Cortex of kidney (tissue), 1 donor: ENCODE measurements at places on chromosomes 3 and 15.

- no peak for DNase-seq
Measured at GRCh38 chr3:171661484-171661883, 148.8 kb downstream of the PLD1 start.

- no peak for DNase-seq
Measured at GRCh38 chr3:175270866-175271265, 411.7 kb downstream of the NAALADL2 start.

GRCh38 chr3:149415484-149415883 is 38.0 kb upstream of the TM4SF1 start:
- DNase-seq, result no peak

DNA sequence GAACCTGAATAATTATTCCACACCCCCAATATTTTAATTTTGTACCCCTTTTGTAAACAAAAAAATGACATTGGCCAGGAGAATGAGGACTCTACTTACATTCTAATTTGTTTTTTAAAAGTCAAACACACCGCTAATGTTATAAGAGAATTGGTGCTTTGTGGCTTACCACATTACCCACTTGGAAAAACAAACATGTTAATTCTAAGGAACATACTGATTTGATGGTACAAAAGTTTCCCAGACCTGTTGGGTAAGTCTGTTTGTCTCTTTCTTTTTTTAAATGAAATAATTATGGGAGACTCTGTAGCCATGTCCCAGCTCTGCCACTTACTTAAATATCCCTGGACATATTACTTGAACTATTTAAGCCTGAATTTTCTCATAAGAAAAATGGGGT is 352.5 kb upstream of the C2CD4B start:
- no peak for DNase-seq

GRCh38 chr3:122975163-122975923 is 52.2 kb downstream of the SEMA5B start:
- no peak for DNase-seq

- DNase-seq, result no peak
Measured at GRCh38 chr15:43702174-43702573, 8.5 kb downstream of the CKMT1A start.

DNA sequence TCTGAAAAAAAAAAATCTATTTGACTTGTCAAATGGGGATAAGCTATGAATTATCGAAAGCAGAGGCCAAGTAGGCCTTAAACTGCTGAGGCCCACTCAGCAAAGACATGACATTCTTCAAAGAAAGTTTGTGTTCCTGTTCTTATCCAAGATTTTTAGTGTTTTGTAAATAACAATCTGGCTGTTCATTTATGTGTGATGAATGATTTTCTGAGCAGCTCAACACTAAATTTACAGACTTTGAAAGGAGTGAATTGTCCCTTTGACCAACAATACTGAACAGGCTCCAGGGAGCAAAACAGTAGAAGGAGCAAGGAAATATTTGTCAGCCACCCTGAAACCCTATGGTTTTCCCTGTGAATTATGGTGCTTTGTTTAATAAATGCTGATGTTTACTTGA is 512.6 kb upstream of the NAALADL2 start:
- no peak for DNase-seq

DNA sequence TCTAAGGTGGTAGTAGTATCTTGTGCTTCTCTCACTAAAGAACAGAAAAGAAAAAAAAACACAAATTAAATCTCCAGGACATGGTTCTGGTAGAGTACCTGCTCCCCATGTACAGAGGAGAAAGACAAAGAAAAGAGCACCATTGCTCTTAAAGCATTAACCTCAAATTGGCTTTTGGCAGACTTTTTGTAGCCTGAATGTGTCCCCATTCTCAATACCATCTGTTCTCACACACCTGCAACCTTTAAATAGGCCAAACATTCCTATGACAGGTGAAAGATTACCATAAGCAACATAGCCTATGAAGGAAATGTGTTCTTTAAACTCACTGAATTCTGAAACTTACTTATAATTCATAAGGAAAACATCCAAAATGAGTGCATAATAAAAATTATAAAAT is 68.0 kb downstream of the TIPARP start:
- no peak for DNase-seq

DNA sequence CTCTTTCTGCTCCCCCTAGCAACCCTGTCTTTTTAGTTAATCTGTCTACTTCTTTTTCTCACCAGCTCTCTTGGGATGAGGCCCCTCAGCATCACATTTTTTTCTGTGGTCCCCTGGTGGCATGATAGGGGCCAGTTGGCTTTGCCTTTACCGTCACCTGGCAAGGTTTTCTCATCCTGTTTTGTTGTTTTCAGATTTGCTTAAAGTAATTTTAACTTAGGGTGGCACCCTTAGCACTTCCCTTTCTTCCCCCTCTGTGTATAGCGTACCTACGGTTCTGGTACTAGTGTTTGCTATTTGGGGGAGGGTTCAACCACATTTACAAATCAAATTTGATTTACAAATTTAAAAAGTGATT is 35.6 kb downstream of the PDCD6IP start:
- DNase-seq, result no peak

- no peak for DNase-seq
Measured at GRCh38 chr15:57356636-57357035, 19.7 kb upstream of the CGNL1 start.

GRCh38 chr15:26806151-26806550 is 33.3 kb upstream of the GABRB3 start:
- no peak for DNase-seq

DNA sequence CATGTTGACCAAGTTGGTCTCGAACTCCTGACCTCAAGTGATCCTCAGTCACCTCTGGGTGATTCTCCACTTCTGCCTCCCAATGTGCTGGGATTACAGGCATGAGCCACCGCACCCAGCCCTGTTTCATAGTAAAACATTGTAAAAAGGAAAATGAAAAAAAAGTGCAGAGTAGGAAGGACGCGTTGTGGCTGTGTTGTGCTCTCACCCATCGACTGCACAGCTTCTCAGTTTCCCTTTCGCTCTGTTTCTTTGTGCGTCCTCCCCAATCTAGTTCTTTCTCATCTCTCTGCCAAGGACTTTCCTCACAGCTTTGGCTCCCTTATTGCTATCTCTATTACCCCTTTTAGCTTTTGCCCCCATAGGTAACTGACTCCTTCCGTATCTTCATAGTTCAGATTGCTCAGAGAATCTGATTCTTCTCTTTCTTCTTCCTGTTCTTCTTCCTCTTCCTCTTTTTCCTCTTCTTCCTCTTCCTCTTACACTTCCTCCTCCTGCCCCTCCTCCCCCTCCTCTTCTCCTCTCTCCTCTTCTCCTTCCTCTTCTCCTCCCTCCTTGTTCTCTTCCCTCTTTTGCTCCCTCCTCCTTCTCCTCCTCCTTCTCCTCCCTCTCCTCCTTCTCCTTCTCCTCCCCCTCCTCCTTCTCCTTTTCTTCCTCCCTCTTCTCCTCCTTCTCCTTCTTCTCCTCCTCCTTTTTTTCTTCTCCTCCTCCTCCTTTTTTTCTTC is 81.1 kb upstream of the VGLL4 start:
- DNase-seq, result no peak

- no peak for DNase-seq
Measured at GRCh38 chr3:99945328-99945995, 127.8 kb downstream of the CMSS1 start.

DNA sequence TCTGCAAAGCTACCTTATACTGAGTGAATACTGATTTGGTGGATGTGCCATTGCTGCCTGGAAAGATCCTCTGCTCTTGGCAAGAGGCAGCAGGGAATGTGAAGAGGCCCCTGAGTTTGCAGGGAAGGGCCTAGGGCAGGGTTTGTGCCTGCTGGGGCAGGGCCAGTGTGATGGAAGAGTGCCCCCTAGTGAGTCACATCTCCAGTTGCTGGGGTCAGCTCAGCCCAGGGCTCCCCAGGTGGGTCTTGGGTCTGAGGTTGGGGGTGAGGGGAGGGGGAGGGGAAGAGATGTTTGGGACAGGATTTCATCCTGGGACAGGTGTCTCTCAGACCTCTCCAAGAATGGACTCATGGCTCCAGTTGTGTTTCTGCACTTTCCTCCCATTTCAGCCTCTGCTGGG is 4.1 kb upstream of the AMOTL2 start:
- DNase-seq, result no peak

DNA sequence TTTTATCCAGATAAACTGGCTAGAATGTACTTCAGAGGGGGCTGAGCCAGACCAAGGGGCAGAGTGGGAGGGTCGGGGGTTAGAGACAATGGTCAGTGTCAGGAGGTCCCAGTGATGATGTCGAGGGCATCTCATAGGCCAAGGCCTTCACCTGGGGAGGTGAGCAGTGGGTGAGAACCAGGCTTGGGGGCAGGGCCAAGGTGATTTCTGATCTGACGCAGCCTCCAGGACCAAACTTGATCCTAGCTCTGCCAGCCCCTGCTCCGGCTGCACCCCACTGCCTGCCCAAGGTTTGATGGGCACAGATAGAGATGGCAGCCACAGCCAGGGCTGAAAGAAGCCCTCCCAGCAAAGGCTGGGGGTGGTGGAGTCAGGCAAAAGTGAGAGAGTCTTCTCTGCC is 14.9 kb downstream of the XYLB start:
- DNase-seq, result no peak

DNA sequence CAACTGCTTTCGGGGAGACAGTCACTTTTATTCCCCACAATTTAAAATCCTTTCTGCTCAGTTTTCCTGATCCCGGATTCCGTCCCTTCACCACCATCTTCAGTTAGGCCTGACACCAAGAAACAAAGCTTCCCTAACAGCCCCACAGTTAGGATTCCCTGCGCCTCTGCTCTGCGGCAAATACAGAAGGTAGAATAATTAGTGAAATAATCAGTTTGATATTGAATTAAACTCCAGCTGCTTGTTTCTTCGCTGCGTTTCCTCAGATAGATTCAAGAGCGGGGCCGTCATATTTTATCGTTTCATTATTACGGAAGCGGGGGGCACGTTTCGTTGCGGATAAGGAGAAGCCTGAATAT is 1.3 kb upstream of the EOMES start:
- no peak for DNase-seq

- no peak for DNase-seq
Measured at GRCh38 chr3:149371001-149371722, 6.3 kb downstream of the TM4SF1 start.

DNA sequence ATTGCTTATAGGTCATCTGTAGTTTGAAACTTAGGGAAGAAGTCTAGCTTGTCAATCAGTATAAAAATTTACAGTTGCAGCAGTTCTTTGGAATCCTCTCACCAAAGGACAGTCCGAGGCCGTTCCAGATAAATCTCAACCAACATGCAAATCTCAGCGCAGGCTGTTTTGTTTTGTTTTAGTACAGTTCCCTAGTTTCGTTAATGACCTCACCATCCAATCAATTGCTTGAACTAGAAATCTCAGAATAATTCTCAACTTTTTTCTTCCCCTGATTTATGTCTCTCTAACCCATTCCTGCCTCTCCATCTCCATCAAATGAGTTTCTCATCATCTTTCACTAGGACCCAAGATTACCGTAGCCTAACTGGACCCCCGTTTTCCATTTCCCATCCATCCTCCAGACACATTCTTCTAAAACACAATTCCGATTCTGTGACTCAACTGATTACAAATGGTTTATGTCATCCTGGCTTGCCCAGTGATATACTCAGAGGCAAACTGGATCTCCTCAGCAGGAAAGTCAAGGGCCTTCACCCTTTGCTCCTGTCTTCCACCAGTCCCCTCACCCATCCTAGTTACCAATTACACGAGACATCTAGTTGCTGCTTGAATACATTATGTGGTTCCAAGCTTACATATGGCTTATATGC is 1.3 kb downstream of the SMCO1 start:
- no peak for DNase-seq

GRCh38 chr3:8765528-8765927 is 3.9 kb downstream of the OXTR start:
- no peak for DNase-seq

DNA sequence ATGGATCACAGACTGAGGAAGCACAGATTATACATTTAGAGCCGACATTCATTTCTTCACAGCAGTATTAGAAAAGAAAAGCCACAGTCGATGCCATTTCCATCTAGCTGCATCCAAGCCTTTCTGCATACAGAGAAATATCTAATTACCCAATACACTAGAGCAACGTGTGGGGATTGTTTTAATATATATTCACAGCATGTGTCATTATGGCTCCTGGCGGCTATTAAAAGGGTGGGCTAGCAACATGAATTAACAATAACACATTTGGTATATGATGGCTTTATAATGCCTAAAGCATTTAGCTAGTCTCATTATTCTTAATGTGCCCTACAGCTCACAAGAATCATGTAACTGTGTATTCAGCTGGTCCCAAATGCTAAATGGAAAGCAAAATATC is 1030.5 kb downstream of the FHIT start:
- DNase-seq, result no peak

- DNase-seq, result no peak
Measured at GRCh38 chr3:81581966-81582599, 179.4 kb downstream of the GBE1 start.

DNA sequence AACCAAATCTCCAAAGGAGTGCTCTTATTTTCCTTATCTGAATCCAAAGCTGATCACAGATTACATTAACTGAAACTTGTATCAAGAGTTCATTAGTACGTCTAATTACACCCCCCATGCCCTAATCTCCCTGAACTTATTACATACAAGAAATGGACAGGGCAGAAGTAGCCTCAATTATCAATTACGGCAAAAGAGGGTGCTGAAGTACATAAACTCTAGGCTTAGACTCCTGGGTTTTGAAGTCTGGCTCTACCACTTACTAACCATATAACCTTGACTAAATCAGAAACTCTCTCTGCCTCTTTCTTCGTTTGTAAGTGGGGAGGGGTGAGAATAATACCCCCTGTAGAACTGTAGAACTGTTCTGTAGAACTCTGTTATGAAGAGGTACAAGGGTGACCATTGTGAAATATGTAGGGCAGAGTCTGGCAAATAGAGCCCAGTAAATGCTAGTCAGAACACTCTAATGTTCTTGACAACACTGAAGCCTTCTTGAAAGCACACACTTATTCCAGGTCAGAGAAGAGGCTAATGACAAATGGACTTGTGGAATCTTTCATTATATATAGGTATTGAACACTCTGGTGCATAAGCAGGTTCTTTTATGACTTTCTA is 19.6 kb upstream of the OR5K4 start:
- no peak for DNase-seq

DNA sequence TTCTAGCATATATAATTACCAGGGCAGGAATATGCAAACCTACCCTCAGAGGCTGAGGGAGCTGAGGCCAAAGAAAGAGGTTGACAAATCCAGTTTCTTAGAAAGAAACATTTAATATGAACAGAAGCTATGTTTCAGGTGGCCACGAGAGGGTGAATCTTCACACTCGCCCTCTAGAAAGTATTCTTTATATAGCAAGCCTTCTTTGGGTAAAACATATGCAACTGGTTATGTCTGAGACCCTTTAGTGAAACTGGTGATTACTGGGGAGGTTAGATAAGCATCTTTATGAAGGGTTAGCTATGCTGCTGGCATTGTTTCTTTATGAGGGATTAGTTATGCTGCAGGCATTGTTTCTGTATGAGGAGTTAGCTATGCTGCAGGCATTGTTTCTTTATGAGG is 50.7 kb upstream of the GOLGA6L2 start:
- DNase-seq, result no peak

- no peak for DNase-seq
Measured at GRCh38 chr15:59538494-59538893, 73.1 kb upstream of the GCNT3 start.

- DNase-seq, result no peak
Measured at GRCh38 chr3:9064850-9065249, 101.6 kb upstream of the RAD18 start.
